Urinary bladder (tissue), 4 donors: ENCODE measurements at places on chromosomes 4 and X. TPM values are rescaled to one million over a fixed set of nuclear protein-coding genes. Genes with fewer than 3 reads are reported as not detected.

GRCh38 chr4:158949099-158949498, 153.8 kb upstream of the RAPGEF2 start:
- DNase-seq, result no peak

GRCh38 chrX:107610667-107611066, 17.6 kb upstream of the PRPS1 start:
- no peak for DNase-seq

DNA sequence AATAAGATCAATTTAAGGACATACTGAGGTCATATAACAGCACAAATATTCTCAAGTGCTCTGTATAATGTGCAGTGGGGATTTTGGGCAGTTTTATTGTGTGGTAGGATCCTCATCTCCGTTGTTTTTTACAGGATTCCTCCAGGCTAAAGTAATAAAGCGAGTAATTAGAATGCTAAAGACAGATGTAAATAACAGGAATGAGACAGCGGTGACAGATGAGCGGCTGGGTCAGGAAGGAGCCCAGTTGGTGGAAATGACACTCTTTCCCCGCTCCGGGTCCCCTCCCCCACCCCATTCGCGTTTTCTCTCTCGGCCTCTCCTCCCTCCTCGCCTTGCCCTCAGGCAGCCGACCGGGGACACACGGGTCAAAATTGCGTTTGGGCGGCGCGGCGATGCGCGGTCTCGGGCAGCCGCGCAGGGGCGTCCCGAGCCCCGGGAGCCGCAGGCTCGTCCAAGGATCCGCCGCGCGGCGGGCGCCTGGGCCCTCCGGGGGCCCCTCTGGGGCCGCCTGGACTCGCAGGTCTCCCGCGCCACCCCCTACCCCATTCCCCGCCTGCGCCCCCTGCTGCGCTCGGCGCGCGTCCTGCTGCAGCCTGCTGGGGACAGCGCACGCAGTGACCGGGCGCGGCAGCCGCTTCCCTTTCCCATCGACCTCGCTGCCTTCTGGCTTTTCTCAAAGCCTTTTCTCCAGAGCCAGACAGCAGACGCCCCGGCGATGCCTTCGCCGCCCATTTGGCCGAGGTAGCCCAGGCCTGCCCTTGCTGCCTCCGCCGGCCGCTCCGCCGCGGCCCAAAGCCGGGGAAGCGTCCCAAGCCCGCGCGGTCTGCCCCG, 16.2 kb downstream of the POU4F2 start:
- no peak for DNase-seq

GRCh38 chrX:13009844-13010243, 34.6 kb downstream of the FAM9C start:
- no peak for DNase-seq

- no peak for DNase-seq
These were observed 98.6 kb upstream of the LRPAP1 start for GRCh38 chr4:3630598-3631543.

DNA sequence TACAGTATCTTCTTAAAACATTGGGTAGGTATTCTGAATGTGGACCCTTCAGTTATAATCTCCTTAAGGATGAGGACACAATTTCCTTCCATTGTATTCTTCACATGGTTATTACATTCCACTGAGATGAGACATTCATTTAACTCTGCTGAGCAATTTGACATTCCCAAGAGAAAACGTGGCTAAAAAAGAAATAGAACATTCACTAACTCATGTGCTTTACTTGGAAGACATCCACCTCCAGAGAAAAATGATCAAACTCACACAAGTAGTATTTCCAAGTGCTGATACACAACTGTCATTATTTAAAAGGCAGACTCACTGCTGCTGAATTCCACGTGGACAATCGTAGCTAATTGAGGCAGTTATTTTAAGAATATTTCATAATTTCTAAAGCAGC, 227.9 kb upstream of the ANKRD50 start:
- no peak for DNase-seq

GRCh38 chr4:153916273-153916755, 127.4 kb upstream of the SFRP2 start:
- no peak for DNase-seq

- DNase-seq, result no peak
These were observed 117.0 kb downstream of the RNF150 start for GRCh38 chr4:141016117-141016798.

GRCh38 chr4:173013232-173013930, 155.2 kb upstream of the GALNT7 start:
- DNase-seq, result peak; percentile 36

DNA sequence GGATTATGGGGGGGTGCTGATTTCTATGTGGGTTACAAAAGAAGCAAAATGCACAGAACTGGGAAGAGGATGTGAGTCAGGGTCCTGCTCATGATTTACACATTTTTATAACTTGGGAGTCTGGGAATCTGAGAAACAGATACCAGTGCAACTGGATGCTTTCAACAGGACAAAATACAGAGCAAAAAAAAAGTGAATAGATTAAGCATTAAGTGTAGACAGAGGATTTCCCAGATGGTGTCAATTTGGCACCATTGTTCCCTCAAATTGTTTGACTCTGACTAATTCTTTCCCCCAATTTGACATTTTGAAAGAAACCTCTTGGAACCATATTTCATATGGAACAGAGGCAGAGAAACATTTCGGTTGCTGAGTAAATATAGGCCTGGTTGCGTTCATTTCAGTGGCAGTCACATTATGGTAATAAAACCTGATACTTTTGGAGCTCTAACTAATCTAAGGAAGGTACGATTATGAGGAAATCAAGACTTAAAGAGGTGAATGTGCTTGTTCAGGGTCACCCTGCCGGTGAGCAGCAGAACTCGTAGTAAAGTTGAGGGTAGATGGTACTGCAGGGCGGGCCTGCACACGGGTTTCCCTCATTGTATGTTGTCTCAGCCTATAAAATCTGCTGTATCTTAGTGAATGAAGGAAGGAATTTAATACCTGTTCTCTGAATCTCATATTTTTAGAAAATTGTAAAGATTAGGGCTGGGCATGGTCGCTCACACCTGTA, 18.7 kb upstream of the CDKL5 start:
- DNase-seq, result no peak

DNA sequence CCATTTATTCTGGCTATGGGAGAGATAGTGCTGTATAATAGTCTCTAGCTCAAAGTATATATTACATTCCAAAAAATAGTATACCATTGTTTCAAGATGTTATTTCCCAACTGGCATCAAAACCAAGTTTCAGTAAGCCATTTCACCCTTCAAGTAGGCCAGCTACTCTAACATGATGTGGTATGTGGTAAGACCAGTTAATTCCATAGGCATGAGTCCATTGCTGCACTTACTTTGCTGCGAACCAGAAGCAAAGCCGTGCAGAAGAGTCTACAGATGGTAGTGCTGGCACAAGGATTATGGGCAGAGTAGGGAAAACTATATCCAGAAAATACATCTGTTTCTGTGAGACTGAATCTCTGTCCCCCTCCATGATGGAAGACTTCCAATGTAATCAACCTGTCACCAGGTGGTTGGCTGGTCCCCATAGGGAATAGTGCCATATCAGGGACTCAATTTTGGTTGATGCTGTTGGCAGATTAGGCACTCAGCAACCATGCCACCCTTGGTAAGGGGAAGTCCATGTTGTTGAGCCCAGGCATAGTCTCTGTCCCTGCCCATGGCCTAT, 49.8 kb upstream of the HSD17B10 start:
- no peak for DNase-seq

- DNase-seq, result no peak
These were observed 177.5 kb downstream of the ENOX2 start for GRCh38 chrX:130725519-130725918.

GRCh38 chr4:59570860-59571476, 1629.2 kb upstream of the ADGRL3 start:
- no peak for DNase-seq

GRCh38 chrX:149650162-149650561, 18.6 kb upstream of the TMEM185A start:
- DNase-seq, result no peak

DNA sequence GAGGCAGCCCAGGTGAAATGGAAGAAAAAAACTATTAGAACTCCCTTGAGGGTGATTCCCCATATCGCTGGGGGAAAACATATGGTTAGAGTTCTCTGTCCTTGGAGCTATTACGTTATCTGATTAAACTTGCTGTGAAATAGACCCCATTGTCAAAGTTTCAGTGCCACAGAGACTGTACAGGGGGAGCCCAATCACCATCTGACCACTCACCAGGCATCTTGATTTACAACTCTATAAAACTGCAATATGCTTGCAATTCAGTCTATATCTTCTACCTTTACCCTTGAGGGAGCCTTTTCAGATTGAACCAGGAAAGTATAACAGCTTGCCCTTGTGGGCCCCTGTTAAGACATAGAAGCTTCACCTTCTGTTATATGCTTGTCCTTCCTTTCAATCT, 18.2 kb downstream of the TMEM255A start:
- no peak for DNase-seq

GRCh38 chrX:132207996-132208395, 11.3 kb downstream of the RAP2C start:
- no peak for DNase-seq

DNA sequence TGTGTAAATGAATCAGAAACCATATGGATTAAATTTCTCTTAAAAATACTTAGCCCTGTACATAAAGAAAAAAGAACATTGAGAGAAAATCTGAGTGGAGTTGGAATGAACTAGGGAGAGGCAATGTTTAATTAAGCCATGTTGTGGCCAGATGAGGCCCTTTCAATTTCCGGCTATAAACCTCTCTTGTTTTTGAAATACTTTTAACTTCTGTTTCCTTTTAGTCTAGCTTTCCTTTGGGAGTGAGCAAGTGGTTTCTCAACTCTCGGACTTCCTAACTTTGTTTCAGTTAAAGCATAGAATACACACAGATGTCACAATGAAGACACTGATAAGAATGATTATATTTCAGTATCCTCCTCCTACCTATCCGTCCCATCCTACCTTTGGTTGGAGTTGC, 197.2 kb downstream of the ARHGAP24 start:
- no peak for DNase-seq

DNA sequence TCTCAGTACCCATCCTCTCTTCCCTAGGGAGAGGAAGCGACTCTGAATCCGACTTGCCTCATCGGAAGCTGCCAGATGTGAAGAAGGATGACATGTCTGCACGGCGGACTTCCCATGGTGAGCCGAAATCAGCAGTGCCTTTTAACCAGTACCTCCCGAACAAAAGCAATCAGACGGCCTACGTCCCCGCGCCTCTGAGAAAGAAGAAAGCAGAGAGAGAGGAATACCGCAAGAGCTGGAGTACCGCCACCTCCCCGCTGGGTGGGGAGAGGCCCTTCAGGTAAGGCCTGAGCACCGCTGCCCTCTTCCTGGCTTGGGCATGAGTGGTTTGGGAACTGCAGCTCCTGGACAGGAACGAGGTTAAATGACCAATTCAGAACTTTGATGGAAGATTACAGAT, 81.2 kb downstream of the LIMCH1 start:
- DNase-seq, result no peak

DNA sequence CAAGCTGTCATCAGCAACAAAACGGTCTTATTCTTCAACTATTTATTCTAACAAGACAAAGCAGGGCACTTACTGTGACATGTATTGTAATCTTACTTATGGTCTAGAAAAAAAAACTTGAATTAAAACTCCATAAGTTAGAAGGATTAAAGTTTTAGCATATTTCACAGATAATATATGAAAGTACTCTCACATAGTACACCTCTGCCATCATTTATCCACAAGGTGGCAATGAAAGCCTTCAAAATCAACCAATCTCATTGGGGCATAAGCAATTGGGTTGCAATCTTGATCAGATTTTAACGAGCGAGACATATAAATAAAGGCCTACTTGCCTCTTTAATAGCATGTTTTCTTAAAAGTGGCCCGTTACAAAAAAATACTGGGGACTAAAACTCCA, 1382.9 kb downstream of the FAM133A start:
- no peak for DNase-seq

GRCh38 chr4:8547108-8547911, 32.9 kb upstream of the GPR78 start:
- DNase-seq, result no peak

- no peak for DNase-seq
These were observed 280.4 kb downstream of the DHX15 start for GRCh38 chr4:24303926-24304325.

DNA sequence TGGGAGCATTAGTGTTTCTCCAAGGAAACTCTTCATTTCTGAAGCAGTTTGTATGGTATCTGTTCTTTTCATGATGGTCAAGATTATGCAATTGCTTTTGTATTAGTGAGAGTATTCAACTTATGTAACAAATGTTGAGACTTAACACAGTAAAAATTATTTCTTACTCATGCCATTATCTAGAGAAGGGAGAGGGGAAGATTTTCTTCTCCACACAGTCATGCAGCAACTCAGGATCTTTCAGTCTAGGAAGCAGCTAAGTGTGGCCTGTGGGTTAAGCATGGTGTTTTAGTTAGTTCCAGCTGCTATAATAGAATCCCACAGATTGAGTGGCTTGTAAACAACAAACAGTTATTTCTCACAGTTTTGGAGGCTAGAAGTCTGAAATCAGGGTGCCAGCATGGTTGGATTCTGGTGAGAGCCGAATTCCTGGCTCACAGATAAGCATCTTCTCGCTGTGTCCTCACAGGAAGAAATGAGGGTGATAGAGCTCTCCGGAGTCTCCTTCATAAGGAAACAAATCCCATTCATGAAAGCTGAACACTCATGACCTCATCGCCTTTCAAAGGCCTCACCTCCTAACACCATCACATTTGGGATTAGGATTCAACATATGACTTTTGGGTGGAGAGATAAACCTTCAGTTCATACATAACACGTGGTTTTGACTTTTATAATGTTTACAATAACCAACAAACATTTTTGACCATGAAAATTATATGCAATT, 101.2 kb downstream of the FRMPD4 start:
- DNase-seq, result no peak

DNA sequence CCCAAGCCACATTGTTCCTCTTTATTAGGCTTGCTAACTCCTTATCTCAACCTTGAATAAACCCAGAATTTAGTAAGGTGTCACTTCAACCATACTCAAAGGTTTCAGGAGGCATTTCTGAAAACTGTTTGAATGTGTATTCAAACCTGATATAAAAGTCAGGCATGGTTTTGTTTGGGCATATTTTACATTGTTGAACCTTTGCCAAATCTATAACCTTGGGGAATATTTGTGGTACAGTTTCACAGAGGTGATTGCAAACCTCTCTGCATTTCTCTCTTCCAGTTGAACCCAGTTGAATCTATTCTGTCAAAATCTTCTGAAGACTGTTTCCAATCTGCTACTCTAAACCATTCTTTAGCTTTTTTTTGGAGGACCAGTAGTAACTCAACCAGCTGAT, 409.0 kb downstream of the TECRL start:
- no peak for DNase-seq

DNA sequence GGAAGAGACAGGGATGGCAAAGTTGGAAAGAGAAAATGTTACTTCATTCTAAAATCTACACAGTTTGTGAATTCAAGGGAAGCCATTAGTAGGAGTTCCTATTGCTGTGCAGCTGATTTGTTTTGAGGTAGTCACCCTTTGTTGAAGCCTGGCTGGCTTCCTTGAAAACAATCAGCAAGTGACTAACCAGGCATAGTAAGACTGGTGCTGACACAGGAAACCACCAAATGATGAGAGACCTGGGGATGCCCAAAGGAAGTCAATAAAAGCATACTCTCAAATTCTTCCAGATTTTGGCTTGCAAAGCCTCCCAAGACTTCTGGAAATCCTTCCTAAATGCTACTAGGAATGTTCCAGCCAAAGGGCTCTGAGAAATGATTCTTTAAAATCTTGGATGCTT, 23.9 kb upstream of the PRDM8 start:
- DNase-seq, result no peak

The IQCM gene
- polyA plus RNA-seq, result not detected

The IL9R gene
- 2.0 TPM for polyA plus RNA-seq

The OPN1MW3 gene
- not detected for polyA plus RNA-seq

The SMIM10 gene
- 26.6 TPM for polyA plus RNA-seq

The ADD1 gene
- 277 TPM for polyA plus RNA-seq

The TCEANC gene
- polyA plus RNA-seq, result 1.6 TPM

The SLITRK4 gene
- polyA plus RNA-seq, result 1.0 TPM

The EREG gene
- polyA plus RNA-seq, result 0.38 TPM

The CLIC2 gene
- 14.4 TPM for polyA plus RNA-seq

The RADX gene
- 1.3 TPM for polyA plus RNA-seq

The COL4A5 gene
- 59.3 TPM for polyA plus RNA-seq
